Lower lobe of right lung (tissue), 2 donors: ENCODE measurements at places on chromosomes 1 and 21.

GRCh38 chr1:160077486-160077885 lies 3.9 kb upstream of the KCNJ9 start:
- H3K4me3 ChIP-seq: no peak overlapping the region
- no peak for DNase-seq
- H3K27me3 ChIP-seq: peaks cover 41% of the 10 kb centered on the region
- H3K27ac ChIP-seq: no peak overlapping the region
- no peaks in the 10 kb centered on the region for H3K36me3 ChIP-seq
- H3K4me1 ChIP-seq: no peaks in the 10 kb centered on the region

- DNase-seq: no peak
- H3K36me3 ChIP-seq: no peaks in the 10 kb centered on the region
- peaks cover 21% of the 10 kb centered on the region for H3K27me3 ChIP-seq
- no peak overlapping the region for H3K27ac ChIP-seq
Observed at GRCh38 chr1:17259233-17259873, 10.5 kb downstream of the PADI3 start.

- H3K4me1 ChIP-seq: peaks cover 43% of the 10 kb centered on the region
- no peak for DNase-seq
- H3K27me3 ChIP-seq: no peaks in the 10 kb centered on the region
- H3K27ac ChIP-seq: peak overlapping the region; percentile 99
- peaks cover 23% of the 10 kb centered on the region for H3K36me3 ChIP-seq
- peak overlapping the region; percentile 98 for H3K4me3 ChIP-seq
Observed at GRCh38 chr1:46300673-46301405, 2.6 kb downstream of the LRRC41 start.

GRCh38 chr1:205285381-205286101 lies 36.0 kb downstream of the NUAK2 start:
- peaks cover 53% of the 10 kb centered on the region for H3K4me1 ChIP-seq
- DNase-seq: no peak

- no peak overlapping the region for H3K4me3 ChIP-seq
- no peaks in the 10 kb centered on the region for H3K4me1 ChIP-seq
- H3K36me3 ChIP-seq: no peaks in the 10 kb centered on the region
- no peak for DNase-seq
- H3K27ac ChIP-seq: no peak overlapping the region
Observed at GRCh38 chr1:43134068-43134467, 38.0 kb downstream of the EBNA1BP2 start.

- H3K36me3 ChIP-seq: peaks cover 17% of the 10 kb centered on the region
- no peaks in the 10 kb centered on the region for H3K27me3 ChIP-seq
- no peaks in the 10 kb centered on the region for H3K4me1 ChIP-seq
- H3K4me3 ChIP-seq: no peak overlapping the region
- H3K27ac ChIP-seq: no peak overlapping the region
Observed at GRCh38 chr1:34976384-34977209, 8.6 kb downstream of the TMEM35B start.

DNA sequence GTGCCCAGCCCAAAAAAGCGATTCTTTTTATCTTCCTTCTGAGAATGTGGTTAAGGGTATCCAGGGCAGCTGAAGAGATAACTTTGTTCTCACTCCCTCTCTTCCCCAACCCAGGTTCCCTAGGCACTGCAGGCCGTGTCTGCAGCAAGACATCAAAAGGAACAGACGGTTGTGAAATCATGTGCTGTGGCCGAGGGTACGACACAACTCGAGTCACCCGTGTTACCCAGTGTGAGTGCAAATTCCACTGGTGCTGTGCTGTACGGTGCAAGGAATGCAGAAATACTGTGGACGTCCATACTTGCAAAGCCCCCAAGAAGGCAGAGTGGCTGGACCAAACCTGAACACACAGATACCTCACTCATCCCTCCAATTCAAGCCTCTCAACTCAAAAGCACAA lies 11.4 kb downstream of the WNT2B start:
- no peak overlapping the region for H3K4me3 ChIP-seq
- no peak for DNase-seq
- peaks cover 27% of the 10 kb centered on the region for H3K36me3 ChIP-seq
- no peak overlapping the region for H3K27ac ChIP-seq

GRCh38 chr1:154945160-154945961 lies 8.8 kb upstream of the PMVK start:
- DNase-seq: no peak
- H3K27ac ChIP-seq: no peak overlapping the region
- peaks cover 46% of the 10 kb centered on the region for H3K36me3 ChIP-seq
- no peaks in the 10 kb centered on the region for H3K27me3 ChIP-seq
- H3K4me3 ChIP-seq: no peak overlapping the region

GRCh38 chr1:63453232-63453631 lies 69.8 kb downstream of the ITGB3BP start:
- H3K36me3 ChIP-seq: no peaks in the 10 kb centered on the region
- H3K27me3 ChIP-seq: no peaks in the 10 kb centered on the region
- no peak overlapping the region for H3K4me3 ChIP-seq
- no peak overlapping the region for H3K27ac ChIP-seq
- DNase-seq: no peak

- no peak overlapping the region for H3K27ac ChIP-seq
- H3K4me3 ChIP-seq: no peak overlapping the region
- H3K27me3 ChIP-seq: no peaks in the 10 kb centered on the region
- H3K36me3 ChIP-seq: peaks cover 36% of the 10 kb centered on the region
- H3K4me1 ChIP-seq: peaks cover 8% of the 10 kb centered on the region
Observed at GRCh38 chr21:41798326-41798725, 31.5 kb upstream of the RIPK4 start.

- no peak overlapping the region for H3K27ac ChIP-seq
- no peak overlapping the region for H3K4me3 ChIP-seq
- H3K36me3 ChIP-seq: peaks cover 83% of the 10 kb centered on the region
- no peaks in the 10 kb centered on the region for H3K27me3 ChIP-seq
Observed at GRCh38 chr1:150225546-150225945, 10.4 kb downstream of the ANP32E start.

DNA sequence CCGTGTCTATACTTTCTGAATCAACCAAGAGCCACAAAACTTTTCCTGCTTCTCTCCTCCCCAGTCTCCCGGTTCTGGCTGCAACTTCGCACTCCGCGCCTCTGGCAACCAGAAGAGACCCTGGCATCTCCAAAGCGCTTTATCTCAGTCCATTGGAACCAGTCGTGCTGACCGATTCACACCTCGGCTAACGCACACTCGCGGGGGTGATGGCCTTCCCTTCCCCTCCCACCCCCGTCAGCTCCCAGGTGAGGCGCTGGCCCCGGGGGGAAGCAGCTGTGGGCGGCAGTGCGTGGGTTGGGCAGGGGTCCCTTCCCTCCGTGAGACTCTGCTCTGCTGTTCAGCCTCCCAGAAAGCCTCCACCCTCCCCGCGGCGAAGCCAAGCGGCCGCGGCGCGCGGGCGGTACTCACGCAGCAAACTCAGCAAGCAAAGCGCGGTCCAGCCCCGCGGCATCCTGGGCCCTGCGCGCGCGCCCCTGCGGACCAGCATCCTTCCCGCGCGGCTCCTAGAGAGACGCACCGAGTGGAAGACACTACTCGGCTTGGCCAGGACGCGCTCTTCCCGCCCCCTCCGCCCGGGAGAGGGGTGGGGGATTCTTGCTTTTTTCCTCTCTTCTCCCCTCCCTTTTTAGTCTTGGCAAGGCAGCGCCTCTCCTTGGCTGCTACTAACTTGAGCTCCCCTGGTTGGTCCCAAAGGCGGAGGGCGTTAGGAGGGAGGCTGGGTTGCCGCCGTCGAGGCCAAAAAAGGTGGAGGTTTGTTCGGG lies at the start of gene CD34:
Gene CD34 (minus strand): TSS at position 535 of the 764 bp plus-strand sequence. CDS start 45 bp downstream, at position 490.
- peak within 1 kb of the TSS; percentile 81 for H3K27ac ChIP-seq
- H3K27me3 ChIP-seq: peaks cover 18% of the 10 kb centered on the region
- H3K4me3 ChIP-seq: peak within 1 kb of the TSS; percentile 60
- H3K36me3 ChIP-seq: no peaks in the 10 kb centered on the region
- no peak for DNase-seq

- DNase-seq: no peak
- no peaks in the 10 kb centered on the region for H3K27me3 ChIP-seq
- H3K27ac ChIP-seq: no peak overlapping the region
- no peaks in the 10 kb centered on the region for H3K36me3 ChIP-seq
Observed at GRCh38 chr1:228969953-228970800, 234.9 kb downstream of the RHOU start.

DNA sequence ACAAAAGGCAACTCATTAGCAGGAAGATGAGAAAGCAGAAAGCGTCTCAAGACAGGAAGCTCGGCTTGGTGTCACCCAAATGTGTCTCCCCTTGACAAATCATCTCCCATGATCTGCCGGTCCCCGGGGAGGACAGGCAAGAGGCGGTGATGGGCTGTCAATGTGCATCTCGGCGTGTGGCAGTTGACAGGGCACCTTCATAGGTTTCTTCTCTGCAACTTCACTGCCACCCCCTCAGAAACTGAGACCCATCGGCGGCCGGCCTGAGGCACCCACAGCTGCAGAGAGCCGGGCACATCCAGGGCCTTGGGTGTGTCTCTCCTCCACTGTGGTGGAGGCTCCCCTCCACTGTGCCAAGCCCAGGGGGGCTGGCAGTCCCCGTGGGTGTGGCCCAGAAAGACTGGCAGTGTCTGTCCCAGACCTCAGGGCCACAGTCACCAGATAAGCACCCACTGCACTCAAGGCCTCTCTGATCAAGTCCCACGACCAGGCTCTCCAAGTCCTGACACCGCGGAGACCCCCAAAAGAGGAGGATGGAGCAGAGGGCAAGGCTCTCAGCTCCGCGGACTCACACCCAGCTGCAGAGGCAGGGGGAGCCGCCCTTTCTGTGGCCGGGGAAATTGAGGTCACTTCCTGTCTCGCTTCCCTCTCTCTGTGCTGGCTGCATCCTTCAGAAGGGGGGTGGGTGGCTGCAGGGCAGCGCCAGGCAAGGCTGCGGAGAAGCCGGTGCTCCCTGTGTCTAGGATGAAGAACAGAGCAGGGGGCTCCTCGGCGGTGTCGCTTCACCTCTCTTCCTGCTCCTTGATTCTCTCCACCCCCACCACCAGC lies 39.6 kb upstream of the LBR start:
- no peaks in the 10 kb centered on the region for H3K27me3 ChIP-seq
- DNase-seq: peak; percentile 88
- peaks cover 30% of the 10 kb centered on the region for H3K4me1 ChIP-seq
- peak overlapping the region; percentile 95 for H3K27ac ChIP-seq
- no peaks in the 10 kb centered on the region for H3K36me3 ChIP-seq
- H3K4me3 ChIP-seq: peak overlapping the region; percentile 54

- no peak overlapping the region for H3K27ac ChIP-seq
- H3K4me1 ChIP-seq: no peaks in the 10 kb centered on the region
- DNase-seq: no peak
- H3K27me3 ChIP-seq: no peaks in the 10 kb centered on the region
Observed at GRCh38 chr1:104592926-104593325, 843.2 kb downstream of the AMY1C start.

DNA sequence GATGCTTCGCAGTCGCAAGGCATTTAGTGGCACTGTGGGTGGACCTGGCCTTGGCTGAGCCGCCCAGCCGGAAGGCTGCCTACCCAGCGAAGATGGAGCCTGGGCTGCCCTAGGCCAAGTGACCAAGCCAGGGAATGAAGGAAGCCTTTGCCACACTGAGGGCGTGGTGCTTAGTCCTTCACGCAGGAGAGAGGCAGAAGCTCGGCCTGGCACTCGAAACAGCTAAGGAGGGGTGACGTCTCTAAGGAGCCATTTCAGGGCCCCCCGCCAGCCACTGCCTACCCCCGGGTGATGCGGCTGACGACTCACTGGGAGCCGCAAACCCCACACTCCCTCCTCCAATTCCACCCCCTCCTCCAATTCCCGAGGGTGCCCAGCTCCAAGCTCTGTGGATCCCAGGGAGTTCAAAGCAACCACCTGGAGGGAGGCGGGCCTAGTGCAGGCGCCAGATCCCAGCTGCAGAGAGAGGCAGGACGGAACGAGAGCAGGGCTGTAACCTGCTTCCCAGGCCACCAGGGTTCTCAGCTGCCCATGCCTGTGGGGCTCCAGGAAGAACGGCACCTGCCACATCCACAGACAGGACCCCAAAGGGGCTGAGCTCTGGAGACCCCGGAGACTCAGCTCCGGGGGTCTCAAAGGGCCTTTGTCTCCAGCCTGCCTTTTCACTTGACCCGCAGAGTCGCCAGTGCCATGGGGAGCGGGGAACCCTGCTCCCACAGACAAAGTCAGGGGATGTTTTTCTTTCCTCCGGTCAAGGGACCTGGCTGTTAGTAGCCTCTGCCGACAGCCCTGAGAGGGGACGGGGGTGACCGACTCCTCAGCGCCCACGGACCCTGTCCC lies 75.8 kb downstream of the ARHGEF16 start:
- DNase-seq: no peak
- H3K36me3 ChIP-seq: no peaks in the 10 kb centered on the region
- peak overlapping the region; percentile 82 for H3K27ac ChIP-seq
- H3K27me3 ChIP-seq: no peaks in the 10 kb centered on the region
- H3K4me1 ChIP-seq: peaks cover 25% of the 10 kb centered on the region

GRCh38 chr1:117120774-117121588 lies 568 bp downstream of the TRIM45 start:
- DNase-seq: no peak
- H3K4me1 ChIP-seq: peaks cover 15% of the 10 kb centered on the region
- no peaks in the 10 kb centered on the region for H3K36me3 ChIP-seq

DNA sequence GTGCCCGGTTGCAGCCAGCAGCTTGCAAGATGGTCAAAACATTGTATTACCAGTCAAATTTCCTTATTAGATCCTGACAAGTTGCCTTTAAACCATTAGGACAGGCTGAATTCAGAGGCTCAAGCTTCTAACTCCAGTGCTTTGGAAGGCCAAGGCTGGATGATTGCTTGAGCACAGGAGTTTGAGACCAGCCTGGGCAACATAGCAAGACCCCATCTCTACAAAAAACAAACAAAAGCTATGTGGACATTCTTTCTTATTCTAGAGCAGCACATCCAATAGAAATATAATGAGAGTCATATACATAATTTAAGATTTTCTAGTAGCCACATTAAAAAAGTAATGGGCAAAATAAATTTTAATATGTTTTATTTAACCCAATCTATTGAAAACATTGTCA lies 149.3 kb downstream of the RUNX1 start:
- no peak overlapping the region for H3K27ac ChIP-seq
- H3K4me1 ChIP-seq: no peaks in the 10 kb centered on the region
- H3K27me3 ChIP-seq: no peaks in the 10 kb centered on the region
- DNase-seq: no peak

DNA sequence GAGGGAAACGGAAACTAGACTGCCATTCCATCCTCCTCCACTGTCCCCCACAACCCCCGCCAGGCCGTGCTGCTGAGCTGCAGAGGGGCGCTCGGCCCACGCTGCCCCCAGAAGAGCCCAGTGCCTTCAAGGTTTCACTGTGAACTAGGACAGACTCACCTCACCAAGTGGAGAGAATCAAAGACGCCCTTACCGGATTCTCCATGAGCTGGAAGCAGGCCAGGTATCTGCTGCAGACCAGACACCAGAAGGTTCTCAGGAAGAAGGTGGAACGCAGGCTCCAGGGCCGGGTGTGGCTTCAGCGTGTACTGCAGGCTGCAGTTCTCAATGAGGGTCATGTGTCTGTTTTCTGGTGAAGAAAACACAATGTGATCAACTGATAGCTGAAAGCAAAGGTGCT lies 30.6 kb downstream of the NPHP4 start:
- peaks cover 57% of the 10 kb centered on the region for H3K36me3 ChIP-seq
- H3K4me3 ChIP-seq: no peak overlapping the region
- no peaks in the 10 kb centered on the region for H3K27me3 ChIP-seq
- no peak overlapping the region for H3K27ac ChIP-seq
- H3K4me1 ChIP-seq: no peaks in the 10 kb centered on the region

- no peak overlapping the region for H3K4me3 ChIP-seq
- H3K36me3 ChIP-seq: no peaks in the 10 kb centered on the region
- no peak overlapping the region for H3K27ac ChIP-seq
- no peak for DNase-seq
Observed at GRCh38 chr1:93967306-93967705, 58.1 kb upstream of the GCLM start.

GRCh38 chr1:40582116-40582515 lies 50.7 kb downstream of the ZNF684 start:
- H3K4me1 ChIP-seq: no peaks in the 10 kb centered on the region
- H3K27me3 ChIP-seq: no peaks in the 10 kb centered on the region
- no peaks in the 10 kb centered on the region for H3K36me3 ChIP-seq
- no peak overlapping the region for H3K4me3 ChIP-seq
